A549 (cell line): ENCODE measurements at places on chromosomes 5 and 9.
A peak's percentile ranks its signal among the peaks of the same experiment; 100 is the strongest.

- DNase-seq, result no peak
Measured at GRCh38 chr5:114223866-114224265, 138.0 kb upstream of the KCNN2 start.

DNA sequence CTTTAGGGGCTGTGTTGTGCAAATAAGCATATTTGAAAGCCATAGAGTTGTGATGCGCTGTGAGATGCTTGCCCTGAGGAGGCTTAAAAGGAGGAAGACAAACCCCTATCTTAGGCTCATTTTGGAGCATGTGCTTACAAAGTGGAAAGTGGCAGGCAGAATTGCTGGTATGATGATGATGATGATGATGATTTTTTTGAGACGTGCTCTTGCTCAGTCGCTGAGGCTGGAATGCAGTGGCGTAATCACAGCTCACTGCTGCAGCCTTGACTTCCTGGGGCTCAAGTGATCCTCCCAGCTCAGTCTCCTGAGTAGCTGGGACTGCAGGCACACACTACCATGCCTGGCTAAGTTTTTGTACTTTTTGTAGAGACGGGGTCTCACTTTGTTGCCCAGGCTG, 1.7 kb downstream of the CNOT8 start:
- DNase-seq, result no peak

DNA sequence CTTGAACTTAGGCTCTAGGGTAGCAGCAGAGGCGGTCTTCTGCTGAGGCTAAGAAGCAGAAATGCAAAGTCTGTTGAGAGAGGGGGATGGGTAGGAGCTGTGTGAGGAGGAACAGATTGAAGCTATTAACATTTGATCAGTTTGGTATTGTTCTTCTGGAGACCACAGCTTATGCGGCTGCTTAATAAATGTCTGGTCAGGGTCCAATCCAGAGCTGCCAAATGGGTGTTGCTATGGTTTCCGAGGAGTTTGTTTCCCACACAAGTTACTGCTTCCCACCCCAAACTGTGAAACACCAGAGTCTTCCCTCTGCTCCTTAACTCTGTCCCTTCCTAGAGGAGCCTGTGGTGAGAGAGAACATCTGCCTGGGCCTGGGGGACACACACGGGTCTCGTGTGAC, 142.2 kb upstream of the KLF4 start:
- DNase-seq, result no peak

DNA sequence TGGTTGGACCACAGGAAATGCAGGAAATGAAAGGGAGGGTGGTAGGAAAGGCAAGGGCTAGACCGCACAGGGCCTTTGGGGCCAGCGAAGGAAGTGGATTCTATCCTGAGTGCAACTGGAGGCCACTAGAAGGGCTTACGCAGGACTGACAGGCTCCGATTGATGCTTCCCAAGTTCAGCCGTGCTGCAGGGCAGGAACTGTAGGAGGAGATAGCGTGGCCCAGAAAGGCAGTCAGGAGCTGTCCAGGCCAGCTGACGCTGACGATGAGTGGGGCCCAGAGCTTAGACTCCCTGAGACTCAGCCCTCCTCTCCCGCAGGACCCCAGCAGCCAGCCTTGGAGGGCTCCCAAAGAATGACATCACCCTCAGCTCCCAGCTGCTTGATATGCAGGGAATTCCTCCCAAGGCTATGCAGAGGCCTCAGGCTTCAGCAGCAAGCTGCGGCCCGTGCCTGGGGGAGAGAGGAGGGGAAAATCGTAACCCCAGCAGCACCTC, 48.8 kb downstream of the KCNIP1 start:
- no peak for DNase-seq

DNA sequence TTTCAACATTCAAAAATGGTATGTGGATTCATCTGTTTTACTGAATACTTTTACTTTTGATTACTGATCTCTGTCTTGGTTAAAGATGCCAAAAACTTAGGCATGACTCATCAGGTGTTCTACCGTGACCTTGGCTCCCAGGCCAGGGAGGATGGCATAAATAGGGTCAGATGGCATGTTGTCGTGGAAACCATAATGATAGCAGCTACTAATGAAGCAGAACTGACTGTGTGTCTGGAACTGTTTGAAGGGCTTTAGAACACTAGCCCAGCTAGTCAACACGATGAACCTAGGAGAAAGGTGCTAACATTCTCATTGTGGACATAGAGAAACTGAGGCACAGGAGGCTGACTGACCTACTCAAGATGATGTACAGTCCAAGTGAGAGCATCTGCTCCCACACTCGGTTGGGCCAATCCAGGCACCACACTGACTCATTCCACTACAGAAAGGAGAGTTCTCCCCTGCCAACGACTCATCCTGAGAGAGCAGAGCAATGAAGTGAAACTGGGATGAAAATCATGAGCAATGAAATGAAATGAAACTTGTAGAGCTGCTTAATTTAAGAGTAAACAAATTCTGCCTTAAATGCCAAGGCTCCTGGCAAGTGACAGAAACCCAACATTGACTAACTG, 116.0 kb downstream of the TENT4A start:
- DNase-seq, result no peak

- no peak for DNase-seq
Measured at GRCh38 chr5:143554918-143555477, 151.5 kb upstream of the NR3C1 start.

- no peak for DNase-seq
Measured at GRCh38 chr9:72038408-72038807, 22.0 kb downstream of the C9orf57 start.

DNA sequence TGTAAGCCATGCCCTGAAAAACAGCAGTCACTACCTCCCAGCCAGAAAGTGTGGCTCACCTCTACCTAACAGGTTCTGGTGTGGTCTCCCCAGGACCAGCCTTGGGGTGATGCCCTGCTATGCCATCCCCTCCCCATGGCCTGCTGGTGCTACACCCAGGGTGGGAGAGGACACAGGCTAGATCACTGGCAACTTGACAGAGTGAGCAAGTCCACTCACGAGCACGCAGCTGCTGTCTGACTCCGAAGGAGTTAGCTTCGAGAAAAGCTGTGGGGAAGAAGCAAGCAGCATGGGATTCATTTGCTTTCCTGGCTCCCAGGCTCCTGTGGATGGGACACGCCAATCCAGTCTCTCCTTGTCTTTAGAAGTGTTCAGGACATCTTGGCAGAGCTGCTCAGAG, 102.2 kb downstream of the COL5A1 start:
- DNase-seq, result no peak

DNA sequence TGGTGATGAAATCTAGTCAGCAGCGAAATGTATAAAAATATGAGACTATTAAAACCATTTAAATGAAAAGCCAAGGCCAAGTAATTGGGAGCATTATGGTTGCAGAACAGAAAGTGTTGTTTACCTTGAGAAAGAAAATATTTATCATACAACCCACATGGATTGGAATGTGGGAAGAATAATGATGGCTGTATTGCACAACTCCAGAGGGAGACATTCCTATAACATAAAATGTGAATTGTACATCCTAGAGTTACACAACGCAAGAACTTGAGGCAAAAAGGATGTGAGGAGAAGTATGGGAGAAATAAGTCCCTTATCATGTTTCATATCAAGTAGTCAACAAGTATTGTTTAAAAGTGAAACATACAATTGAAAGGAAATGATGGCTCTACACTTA, 1014.0 kb upstream of the SEMA6A start:
- DNase-seq, result no peak

- no peak for DNase-seq
Measured at GRCh38 chr5:148084269-148084668, 20.5 kb downstream of the SPINK5 start.

DNA sequence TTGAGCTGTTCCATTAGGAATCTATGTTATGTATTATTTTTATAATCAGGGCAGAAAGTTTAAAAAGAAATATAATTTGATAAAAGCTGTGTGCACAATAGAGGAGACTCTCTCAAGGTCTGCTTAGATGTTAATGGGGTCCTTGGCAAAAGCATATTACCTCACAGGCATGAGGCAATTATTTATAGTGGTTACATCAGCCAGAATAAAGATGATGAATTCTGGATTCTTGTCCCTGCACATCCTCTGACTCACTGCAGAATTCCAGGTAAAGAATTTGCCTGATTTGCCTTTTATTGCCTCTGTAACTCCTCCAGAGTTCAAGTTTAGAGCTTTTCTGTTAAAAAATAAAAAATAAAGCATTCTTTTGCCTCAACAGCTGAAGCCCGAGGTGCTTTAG, 253.6 kb downstream of the MAST4 start:
- no peak for DNase-seq

GRCh38 chr5:166165596-166165995, 2125.8 kb upstream of the WWC1 start:
- DNase-seq, result no peak

DNA sequence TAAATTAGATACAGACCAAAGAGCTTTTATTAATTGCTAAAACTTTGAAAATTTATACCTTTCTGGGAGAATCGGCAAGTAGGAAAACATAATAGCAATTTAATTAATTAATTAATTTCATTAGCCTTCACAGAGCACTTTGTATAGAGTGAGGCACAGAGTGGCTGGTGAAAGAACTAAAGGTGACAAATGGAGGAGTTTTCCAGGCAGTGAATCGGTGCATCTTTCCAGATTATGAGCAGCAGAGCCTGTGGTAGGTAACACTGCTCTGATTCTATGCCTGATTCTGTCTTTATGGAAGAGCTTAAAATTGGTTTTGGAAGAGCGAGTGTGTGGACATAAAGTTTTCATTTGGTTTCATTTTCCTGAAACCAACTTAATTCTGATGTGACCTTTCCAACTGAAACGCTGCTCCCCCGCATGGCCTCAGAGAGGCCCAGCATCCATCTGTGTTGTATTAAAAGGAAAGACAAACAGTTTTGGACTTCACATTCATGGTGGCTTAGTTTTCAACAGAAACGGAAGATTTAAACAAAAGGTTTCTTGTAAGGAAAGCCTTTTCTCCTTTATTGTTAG, 188.9 kb upstream of the RPS23 start:
- DNase-seq, result no peak

- DNase-seq, result no peak
Measured at GRCh38 chr9:684054-684890, 157.2 kb upstream of the DMRT1 start.

DNA sequence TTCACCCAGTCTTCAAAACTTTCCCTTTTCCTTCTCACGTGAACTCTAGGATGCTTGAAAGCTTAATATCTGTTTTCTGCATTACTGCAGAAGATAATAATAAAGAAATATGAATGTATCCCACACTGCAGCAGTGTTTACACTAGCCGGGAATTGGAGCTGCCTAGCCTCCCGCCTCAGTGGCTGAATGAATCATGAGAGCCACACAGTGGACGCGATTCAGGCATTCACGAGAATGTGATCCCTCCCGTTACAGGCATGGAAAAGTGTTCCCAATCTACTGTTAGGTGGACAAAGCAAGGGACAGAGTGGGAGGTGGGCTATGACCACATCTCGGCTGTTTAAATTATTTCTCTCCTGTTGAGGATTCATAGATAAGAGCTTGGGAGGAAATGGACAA, 69.4 kb upstream of the CTSL start:
- DNase-seq, result no peak

GRCh38 chr9:33291031-33291397, 698 bp downstream of the NFX1 start:
- DNase-seq, result no peak

GRCh38 chr5:36777105-36777757, 99.3 kb upstream of the NIPBL start:
- DNase-seq, result peak; percentile 34

GRCh38 chr5:81183811-81184748, 49.0 kb upstream of the CKMT2 start:
- DNase-seq, result no peak
